ENCODE measurements at places on chromosomes 16 and 17. TPM values are rescaled to one million over a fixed set of nuclear protein-coding genes. Genes with fewer than 3 reads are reported as not detected.

DNA sequence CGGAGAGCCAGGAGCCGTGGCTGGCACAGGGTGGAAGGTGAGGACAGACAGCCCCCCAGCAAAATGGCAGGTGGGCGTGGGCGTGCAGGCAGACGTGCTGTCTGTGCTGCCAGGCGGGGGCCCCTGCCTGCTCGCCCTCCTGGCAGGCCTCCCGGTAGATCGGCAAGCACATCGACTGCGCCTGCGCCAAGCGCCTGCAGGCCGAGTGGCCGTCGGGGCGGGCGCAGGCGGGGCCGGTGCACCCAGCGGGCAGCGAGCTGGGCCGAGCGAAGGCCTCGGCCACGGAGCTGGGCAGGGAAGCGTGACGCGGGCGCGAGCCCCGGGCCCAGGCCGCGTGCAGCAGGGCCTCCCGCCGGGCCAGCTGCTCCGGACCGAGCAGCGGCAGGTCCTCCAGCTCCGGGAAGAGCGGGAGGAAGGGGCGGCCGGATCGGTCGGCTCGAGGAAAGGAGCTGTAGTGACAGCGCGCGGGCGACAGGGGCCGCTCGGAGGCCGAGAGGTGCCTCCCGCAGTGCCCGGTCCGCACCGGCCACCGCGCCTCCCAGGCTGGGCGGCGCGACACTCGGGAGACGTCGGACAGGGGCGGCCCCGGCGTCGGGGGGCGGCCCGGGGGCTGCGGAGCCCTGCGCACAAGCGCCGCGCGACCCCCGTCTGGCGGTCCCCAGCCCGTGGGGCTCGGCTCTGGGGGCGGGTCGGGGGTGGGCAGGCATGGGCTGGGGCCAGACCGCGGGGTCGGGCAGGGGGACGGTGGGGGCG, 16.9 kb downstream of the GRIN2C start:
- no peak for DNase-seq
- no peak overlapping the region for H3K4me3 ChIP-seq
- peaks cover 2% of the 10 kb centered on the region for H3K36me3 ChIP-seq
- peaks cover 21% of the 10 kb centered on the region for H3K27me3 ChIP-seq
- H3K4me1 ChIP-seq = peaks cover 10% of the 10 kb centered on the region

DNA sequence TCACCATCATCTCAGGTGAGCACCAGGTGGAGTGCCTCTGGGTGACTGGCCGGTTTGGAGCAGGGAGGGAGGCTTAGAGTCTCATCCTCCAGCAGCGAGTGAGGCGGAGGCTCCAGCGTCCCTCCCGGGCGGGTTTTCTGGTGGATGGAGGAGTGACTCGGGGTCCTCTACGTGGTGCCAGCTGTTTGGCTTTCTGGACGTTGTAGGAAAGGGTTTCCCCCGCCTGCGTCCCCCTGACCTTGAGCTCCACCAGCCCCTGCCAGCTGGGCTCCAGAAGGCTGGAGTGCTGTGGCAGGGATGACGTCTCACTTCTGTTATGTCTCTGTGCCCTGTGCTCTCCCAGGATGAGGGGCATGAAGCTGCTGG, 522 bp downstream of the DNASE1 start:
- no peak for DNase-seq
- H3K4me3 ChIP-seq = no peak overlapping the region
- peaks cover 19% of the 10 kb centered on the region for H3K4me1 ChIP-seq
- no peaks in the 10 kb centered on the region for H3K27me3 ChIP-seq
- H3K36me3 ChIP-seq = peaks cover 31% of the 10 kb centered on the region
- no peak overlapping the region for H3K27ac ChIP-seq

GRCh38 chr16:53775106-53775820, 71.3 kb downstream of the FTO start:
- H3K36me3 ChIP-seq = no peaks in the 10 kb centered on the region
- H3K4me3 ChIP-seq = no peak overlapping the region
- no peak overlapping the region for H3K27ac ChIP-seq
- no peaks in the 10 kb centered on the region for H3K27me3 ChIP-seq
- DNase-seq = no peak

DNA sequence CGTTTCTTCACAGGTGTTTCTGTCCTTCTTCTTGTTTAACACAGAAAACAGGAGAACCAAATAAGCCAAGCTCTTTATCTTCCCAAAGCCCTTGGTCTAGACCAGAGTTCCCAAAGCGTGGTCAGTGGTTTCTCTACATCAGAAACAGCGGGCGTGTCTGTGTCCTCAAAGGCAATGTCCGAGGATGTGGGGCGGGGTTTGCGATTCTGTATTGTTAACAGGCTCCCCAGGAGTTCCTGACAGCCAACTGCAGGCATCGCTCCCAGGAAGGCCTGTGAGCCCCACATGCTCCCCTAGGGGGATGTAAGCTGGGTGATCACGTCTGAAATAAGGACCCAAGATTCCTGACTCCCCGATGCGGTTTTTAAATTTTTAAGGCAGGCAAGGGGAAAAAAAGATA, 28.4 kb upstream of the SLC25A19 start:
- no peak overlapping the region for H3K4me3 ChIP-seq
- H3K4me1 ChIP-seq = peaks cover 31% of the 10 kb centered on the region
- H3K27ac ChIP-seq = peak overlapping the region; percentile 19
- peaks cover 31% of the 10 kb centered on the region for H3K36me3 ChIP-seq
- DNase-seq = no peak

DNA sequence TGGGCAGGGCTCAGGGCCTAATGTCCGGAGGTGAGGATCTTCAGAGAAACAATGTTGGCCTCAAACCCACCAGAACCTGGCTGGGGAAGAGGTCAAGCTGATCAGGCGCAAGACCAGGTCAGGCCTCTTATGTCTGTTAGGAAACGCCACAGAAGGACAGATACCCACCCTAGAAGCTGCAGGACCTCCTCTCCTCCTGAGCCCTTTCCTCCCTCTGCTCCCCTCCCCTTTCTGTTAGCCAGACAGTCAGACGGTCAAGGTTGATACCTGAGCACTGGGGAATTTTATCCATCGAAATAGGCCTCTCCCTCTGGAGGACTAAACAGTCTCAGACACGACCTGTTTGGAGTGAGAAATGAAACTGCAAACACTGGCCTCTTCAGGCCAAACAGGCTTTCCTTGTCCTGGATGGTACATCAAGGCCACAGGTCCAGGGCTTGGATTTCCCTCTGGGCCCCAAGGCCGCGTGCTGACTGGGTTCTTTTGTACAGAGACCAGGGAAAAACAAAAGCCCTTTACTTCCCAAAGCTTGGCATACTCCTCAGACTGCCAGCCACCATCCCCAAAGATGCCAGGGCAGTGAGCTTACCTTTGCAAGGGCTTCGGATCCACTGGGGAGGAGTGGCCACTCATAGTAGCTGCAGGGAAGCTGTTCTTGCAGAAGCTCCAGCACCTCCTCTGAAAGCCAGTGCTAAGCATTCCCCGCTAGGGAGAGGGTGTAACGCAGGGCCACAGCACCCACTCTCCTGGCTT, 135.8 kb downstream of the CCDC182 start:
- H3K27ac ChIP-seq = no peak overlapping the region
- H3K36me3 ChIP-seq = no peaks in the 10 kb centered on the region
- H3K27me3 ChIP-seq = no peaks in the 10 kb centered on the region
- H3K4me3 ChIP-seq = no peak overlapping the region

GRCh38 chr17:72661116-72661944, 431.2 kb downstream of the SLC39A11 start:
- no peak overlapping the region for H3K4me3 ChIP-seq
- H3K36me3 ChIP-seq = no peaks in the 10 kb centered on the region
- no peaks in the 10 kb centered on the region for H3K27me3 ChIP-seq
- no peaks in the 10 kb centered on the region for H3K4me1 ChIP-seq
- H3K27ac ChIP-seq = no peak overlapping the region
- DNase-seq = no peak

GRCh38 chr17:8835106-8835505, 32.4 kb downstream of the PIK3R6 start:
- peak; percentile 7 for DNase-seq
- H3K27ac ChIP-seq = no peak overlapping the region
- H3K27me3 ChIP-seq = no peaks in the 10 kb centered on the region
- peaks cover 2% of the 10 kb centered on the region for H3K36me3 ChIP-seq
- H3K4me3 ChIP-seq = no peak overlapping the region

- H3K27me3 ChIP-seq = no peaks in the 10 kb centered on the region
- peak overlapping the region; percentile 91 for H3K4me3 ChIP-seq
- H3K4me1 ChIP-seq = peaks cover 38% of the 10 kb centered on the region
- DNase-seq = no peak
- H3K36me3 ChIP-seq = peaks cover 8% of the 10 kb centered on the region
- peak overlapping the region; percentile 100 for H3K27ac ChIP-seq
These were observed 585 bp downstream of the AP1G1 start for GRCh38 chr16:71807905-71808592.

DNA sequence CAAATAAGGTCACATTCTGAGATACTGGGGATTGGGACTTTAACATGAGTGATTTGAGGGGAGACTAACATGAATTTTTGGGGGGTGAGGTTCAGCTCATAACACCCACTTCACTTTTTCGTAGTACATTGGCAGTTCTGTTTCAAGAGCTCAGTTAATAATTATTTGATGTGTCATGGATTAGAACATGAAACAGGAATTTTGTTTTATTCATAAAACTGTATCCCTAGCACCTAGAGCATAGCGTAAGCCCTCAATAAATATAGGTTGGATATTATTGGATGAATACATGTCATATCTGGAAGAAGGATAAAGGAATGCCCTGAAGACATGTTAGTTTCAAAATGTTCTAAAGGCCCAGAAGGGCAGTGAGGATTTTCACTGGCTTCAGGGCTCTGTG, 119.8 kb downstream of the PRKCA start:
- no peak overlapping the region for H3K27ac ChIP-seq
- no peak overlapping the region for H3K4me3 ChIP-seq
- H3K4me1 ChIP-seq = peaks cover 46% of the 10 kb centered on the region
- H3K27me3 ChIP-seq = no peaks in the 10 kb centered on the region

DNA sequence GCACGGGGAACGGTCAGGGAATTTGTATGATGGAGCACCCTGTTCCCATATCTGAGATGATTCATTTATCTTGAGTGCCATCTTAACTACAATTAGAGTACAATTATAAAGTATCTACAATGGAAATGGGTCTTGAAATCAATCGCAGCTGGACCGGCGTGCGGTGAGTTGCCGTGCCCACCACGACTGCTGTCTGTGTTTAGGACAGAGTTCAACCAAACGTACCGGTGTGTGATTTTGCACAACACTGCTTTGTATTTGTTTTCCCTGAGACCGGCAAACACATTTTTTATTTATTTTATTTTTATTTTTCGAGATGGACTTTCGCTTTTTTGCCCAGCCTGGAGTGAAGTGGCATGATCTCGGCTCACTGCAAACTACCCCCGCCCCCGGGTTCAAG, 457.0 kb downstream of the WWOX start:
- H3K36me3 ChIP-seq = no peaks in the 10 kb centered on the region
- H3K27ac ChIP-seq = no peak overlapping the region
- peaks cover 7% of the 10 kb centered on the region for H3K27me3 ChIP-seq
- no peak for DNase-seq
- H3K4me3 ChIP-seq = no peak overlapping the region

DNA sequence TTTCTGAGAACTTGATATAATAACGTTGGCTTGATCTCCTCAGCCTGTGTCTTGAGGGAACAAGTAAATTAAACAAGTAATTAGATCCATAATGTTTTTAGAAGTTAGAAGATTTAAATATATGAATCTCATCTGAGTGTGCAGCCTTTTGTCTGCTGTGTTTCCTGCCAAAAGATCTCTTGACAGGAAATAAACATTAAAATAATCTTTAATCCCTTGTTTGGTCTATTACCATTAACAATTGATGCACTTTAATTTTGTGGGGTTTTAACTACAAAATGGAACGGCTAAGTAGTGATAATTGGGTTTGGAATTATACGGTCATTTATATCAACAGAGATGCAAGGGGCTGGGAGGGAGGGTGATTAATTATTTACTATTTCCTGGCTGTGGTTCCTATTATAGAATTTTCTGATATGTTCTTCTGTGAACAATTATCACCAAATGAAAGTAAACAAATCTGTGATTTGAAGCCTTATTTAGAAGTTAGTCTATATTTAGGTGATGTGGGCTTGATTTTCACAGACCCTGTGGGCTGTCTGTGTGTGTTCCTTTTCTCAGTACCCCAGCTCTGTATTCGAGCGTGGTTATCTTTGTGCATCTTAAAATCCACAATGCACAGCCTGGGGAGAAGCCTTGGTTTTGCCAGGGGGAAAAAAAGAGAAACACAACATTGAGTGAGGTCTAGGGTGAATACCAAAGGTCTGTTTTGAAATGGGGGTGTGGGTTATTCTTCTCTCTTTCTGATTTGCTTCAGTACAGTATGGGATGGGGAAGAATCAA, 556.1 kb downstream of the WWOX start:
- H3K4me3 ChIP-seq = no peak overlapping the region
- H3K36me3 ChIP-seq = no peaks in the 10 kb centered on the region
- no peaks in the 10 kb centered on the region for H3K27me3 ChIP-seq
- DNase-seq = no peak
- H3K4me1 ChIP-seq = no peaks in the 10 kb centered on the region

- peaks cover 81% of the 10 kb centered on the region for H3K4me1 ChIP-seq
- H3K27ac ChIP-seq = peak overlapping the region; percentile 88
- peaks cover 22% of the 10 kb centered on the region for H3K36me3 ChIP-seq
- peak overlapping the region; percentile 29 for H3K4me3 ChIP-seq
- no peaks in the 10 kb centered on the region for H3K27me3 ChIP-seq
These were observed 52.3 kb upstream of the LGALS9 start for GRCh38 chr17:27578718-27579085.

DNA sequence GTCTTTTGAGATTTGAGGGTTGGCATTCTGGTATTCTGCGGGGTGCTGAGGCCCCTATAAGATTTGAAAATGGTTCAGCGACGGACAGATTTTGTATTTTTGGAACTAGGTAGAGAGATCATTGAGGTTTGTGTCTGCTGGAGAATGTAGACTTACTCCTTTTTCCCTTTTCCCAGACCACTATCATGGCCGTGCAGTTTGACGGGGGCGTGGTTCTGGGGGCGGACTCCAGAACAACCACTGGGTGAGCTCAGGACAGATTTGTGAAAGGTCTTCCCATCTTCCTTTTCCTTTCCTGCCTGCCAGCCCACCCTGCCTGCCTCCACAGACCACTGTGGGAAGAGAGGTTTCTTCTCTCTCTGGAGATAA, 572 bp downstream of the PSMB6 start:
- H3K4me3 ChIP-seq = peak overlapping the region; percentile 95
- peaks cover 9% of the 10 kb centered on the region for H3K36me3 ChIP-seq
- H3K27me3 ChIP-seq = peaks cover 9% of the 10 kb centered on the region
- peaks cover 21% of the 10 kb centered on the region for H3K4me1 ChIP-seq

GRCh38 chr16:65113441-65113840, 8.4 kb downstream of the CDH11 start:
- no peaks in the 10 kb centered on the region for H3K4me1 ChIP-seq
- no peaks in the 10 kb centered on the region for H3K36me3 ChIP-seq
- H3K4me3 ChIP-seq = no peak overlapping the region
- no peak overlapping the region for H3K27ac ChIP-seq

DNA sequence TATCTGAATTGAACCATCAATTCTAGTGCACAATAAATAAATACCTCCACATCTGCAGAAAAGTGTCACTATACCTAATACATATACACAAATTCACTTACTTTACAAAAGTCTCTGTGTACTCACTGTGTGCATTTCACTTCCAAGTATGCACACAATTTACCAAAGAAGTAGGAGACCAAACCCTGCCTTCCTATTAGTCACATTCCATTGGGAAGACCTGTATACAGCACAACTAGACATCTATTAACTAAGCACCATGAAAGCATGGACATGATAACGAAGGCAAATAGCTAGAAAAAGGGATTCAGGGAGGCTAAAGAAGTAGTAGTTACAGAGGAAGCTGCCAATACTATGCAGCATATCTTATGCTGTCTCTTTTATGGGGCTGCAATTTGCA, 139.5 kb downstream of the SNX11 start:
- H3K4me1 ChIP-seq = peaks cover 21% of the 10 kb centered on the region
- no peaks in the 10 kb centered on the region for H3K27me3 ChIP-seq
- no peak overlapping the region for H3K27ac ChIP-seq
- no peak overlapping the region for H3K4me3 ChIP-seq
- no peak for DNase-seq

Gene SLC9A5
- 6.2 TPM for total RNA-seq

Gene TMEM235
- not detected for total RNA-seq

Gene LRRC45
- total RNA-seq = 61.6 TPM
